ENCODE measurements at places on chromosomes 11 and 22.

DNA sequence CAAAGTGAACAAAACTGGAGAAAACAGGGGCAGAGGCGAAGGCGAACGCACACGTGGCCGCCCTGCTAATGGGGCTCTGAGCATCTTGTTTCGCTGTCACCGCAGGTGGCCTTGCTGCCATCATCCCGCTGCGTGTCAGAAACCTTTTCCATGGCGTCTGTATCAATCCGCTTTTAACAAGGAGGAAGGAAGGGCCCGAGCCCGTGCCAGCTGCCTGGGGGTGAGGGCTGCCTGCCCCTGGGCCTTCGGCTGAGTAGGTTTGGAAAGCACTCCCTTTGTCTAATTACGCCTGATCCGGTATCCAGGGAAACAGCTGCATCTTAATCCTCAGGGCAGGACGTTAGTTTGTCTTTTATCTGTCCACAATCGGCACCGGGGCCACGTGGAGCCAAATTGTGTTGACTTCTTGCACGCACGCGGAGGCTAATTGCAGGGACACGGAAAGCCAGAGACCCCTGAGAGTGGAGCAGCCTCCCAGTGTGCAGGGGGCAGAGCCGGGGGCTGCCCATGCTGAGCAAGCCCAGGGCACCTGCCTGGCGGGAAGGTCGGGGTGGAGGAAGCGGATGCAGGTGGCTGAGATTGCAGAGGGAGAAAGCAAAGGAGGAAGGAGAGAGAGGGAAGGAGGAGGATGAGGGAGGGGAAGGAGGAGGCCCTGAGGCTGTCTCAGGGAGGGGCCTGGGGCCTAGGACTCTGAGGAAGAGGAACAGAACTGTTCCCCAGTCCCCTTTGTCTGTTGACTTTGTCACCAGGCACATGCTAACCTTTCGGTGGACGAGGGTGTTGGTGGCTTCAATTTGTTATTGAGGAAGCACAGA is 19.2 kb upstream of the TH start:
- DNase-seq, result no peak

- DNase-seq, result no peak
Observed at GRCh38 chr22:40020956-40021355, 26.2 kb downstream of the FAM83F start.

GRCh38 chr11:77079666-77080065 is 12.9 kb downstream of the CAPN5 start:
- DNase-seq, result no peak

DNA sequence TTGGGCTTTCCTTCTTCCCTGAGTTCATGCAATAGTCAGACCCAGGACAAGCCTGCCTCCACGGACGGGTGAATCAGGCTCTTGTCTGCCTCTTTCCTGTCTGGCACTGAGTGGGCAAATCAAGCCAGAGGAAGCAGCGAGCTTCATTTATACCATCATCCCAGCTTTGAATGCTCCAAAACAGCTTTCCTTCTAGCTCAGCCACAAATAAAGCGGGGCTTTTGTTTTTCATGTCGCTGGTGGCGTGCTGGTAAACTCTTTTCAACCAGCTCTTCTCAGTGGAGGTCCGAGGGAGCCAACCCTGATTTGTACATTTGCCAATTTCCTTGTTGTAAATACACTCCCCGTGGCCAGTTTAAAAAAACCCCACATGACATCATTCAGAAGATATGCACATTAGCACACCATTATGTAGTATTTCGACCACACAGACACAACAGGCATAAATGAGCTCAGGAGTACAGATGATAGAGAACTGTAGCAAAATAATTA is 8.6 kb downstream of the C11orf91 start:
- no peak for DNase-seq

GRCh38 chr11:61418136-61418535 is 11.6 kb downstream of the CPSF7 start:
- no peak for DNase-seq

GRCh38 chr11:23192256-23192655 is 332.0 kb upstream of the CCDC179 start:
- no peak for DNase-seq

DNA sequence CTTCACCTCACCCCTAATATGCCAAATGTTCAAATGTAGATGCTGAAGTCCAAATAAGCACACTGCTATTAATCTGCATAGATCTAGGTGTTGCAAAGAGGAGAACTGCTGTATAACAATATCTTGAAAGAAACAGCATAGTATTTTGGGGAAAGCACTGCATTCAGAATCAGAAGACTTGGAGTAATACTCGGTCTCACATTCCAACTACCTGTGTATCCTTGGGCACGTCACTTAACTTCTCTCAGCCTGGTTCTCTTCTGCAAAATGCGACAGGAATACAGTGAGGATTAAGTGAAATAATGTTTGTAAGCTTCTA is 332 bp upstream of the HMGXB4 start:
- DNase-seq, result no peak

GRCh38 chr11:20388096-20389055 is 860 bp downstream of the PRMT3 start:
- DNase-seq, result no peak

All from stimulated activated CD8-positive, alpha-beta memory T cell treated with anti-CD3 and anti-CD28 coated beads, Interleukin-15, amount 100 ng/mL, for 48 hours (primary cell).